Astrocyte (in vitro differentiated cells and primary cell): ENCODE measurements at places on chromosomes 6 and 20. TPM values are rescaled to one million over a fixed set of nuclear protein-coding genes. Genes with fewer than 3 reads are reported as not detected.
A peak's percentile ranks its signal among the peaks of the same experiment; 100 is the strongest.

GRCh38 chr20:36647196-36648121, 1.5 kb upstream of the SLA2 start:
- H3K36me3 ChIP-seq, result no peaks in the 10 kb centered on the region
- no peaks in the 10 kb centered on the region for H3K4me1 ChIP-seq
- H3K27me3 ChIP-seq, result no peaks in the 10 kb centered on the region
- H3K4me3 ChIP-seq, result no peak overlapping the region
- DNase-seq, result no peak

DNA sequence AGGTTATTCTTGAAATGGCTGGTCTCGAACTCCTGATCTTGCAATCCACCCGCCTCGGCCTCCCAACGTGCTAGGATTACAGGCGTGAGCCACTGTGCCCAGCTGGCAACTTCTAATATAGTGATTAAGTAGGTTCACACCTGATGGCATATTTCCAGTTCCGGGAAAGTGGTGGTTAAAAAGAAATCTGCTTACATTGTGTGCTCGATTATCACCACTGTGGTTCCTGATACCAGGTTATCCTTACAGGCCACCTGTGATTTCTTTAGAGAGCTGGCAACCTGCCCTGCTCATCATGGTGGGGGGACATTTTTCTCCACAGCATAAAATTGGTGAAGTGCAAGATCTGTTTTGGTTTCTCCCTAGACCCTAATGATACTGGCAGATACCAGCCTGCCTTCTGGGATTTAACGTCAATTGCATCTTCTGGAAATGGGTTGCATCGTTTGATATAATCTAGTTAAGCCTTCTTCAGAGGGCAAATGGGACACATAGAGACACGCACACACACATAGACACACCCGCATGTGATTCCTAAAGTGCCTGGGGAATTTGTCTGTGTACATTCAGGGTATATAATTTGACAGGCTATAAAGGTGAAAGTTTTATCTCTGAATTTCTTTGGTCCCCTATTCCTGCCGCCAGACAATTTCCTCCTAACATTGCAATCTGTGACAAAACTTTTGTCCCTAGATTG, 49.7 kb upstream of the CITED2 start:
- no peak overlapping the region for H3K4me3 ChIP-seq
- no peaks in the 10 kb centered on the region for H3K27me3 ChIP-seq
- H3K4me1 ChIP-seq, result no peaks in the 10 kb centered on the region
- H3K27ac ChIP-seq, result no peak overlapping the region
- no peak for DNase-seq
- no peaks in the 10 kb centered on the region for H3K36me3 ChIP-seq

GRCh38 chr6:45655745-45656476, 278.2 kb upstream of the SUPT3H start:
- H3K4me1 ChIP-seq, result peaks cover 45% of the 10 kb centered on the region
- peak overlapping the region; percentile 99 for H3K27ac ChIP-seq
- DNase-seq, result peak; percentile 100
- H3K4me3 ChIP-seq, result peak overlapping the region; percentile 11
- no peaks in the 10 kb centered on the region for H3K27me3 ChIP-seq
- no peaks in the 10 kb centered on the region for H3K36me3 ChIP-seq

GRCh38 chr6:31899215-31899614, 1.7 kb upstream of the EHMT2 start:
- no peaks in the 10 kb centered on the region for H3K27me3 ChIP-seq
- DNase-seq, result no peak
- H3K36me3 ChIP-seq, result peaks cover 4% of the 10 kb centered on the region
- H3K4me1 ChIP-seq, result peaks cover 20% of the 10 kb centered on the region
- no peak overlapping the region for H3K27ac ChIP-seq
- H3K4me3 ChIP-seq, result no peak overlapping the region

- DNase-seq, result no peak
- peak overlapping the region; percentile 65 for H3K4me3 ChIP-seq
- H3K36me3 ChIP-seq, result no peaks in the 10 kb centered on the region
- H3K27me3 ChIP-seq, result no peaks in the 10 kb centered on the region
Observed at GRCh38 chr20:3794701-3795420, 1.2 kb upstream of the CDC25B start.

GRCh38 chr6:26599134-26599533, 2.4 kb downstream of the ABT1 start:
- no peaks in the 10 kb centered on the region for H3K27me3 ChIP-seq
- H3K27ac ChIP-seq, result no peak overlapping the region
- H3K36me3 ChIP-seq, result peaks cover 17% of the 10 kb centered on the region
- no peak for DNase-seq
- H3K4me1 ChIP-seq, result peaks cover 17% of the 10 kb centered on the region

GRCh38 chr6:12968290-12968689, 251.7 kb downstream of the PHACTR1 start:
- H3K27me3 ChIP-seq, result no peaks in the 10 kb centered on the region
- no peak overlapping the region for H3K27ac ChIP-seq
- DNase-seq, result no peak
- H3K4me1 ChIP-seq, result no peaks in the 10 kb centered on the region

DNA sequence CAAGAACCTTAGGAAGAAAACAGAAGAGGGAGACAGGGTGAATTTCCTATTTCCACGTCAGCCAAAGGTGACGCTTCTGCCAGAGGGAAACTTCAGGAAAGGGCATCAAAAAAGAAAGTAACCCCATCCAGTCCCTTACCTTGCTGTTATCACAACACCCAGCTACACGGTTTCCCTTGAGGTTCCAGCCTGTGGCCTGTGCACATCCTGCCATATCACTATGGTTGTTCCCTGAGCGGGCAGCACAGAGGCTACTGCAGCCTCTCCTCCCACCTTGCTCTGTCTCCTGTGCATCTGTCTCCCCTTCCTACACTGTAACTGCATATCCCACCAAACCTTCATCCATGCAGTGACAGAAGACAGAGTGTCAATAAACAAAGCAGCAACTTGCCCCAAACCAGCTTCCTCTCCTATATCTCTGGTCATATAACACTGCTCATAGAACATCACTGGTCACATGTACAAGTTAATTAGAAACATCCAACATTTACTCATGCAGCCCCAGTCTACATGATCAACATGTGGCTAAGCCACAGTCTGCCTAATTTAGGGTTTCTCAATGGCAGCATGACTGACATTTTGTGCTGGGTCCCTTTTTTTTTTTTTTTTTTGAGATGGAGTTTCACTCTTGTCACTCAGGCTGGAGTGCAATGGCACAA, 54.7 kb downstream of the GFOD1 start:
- no peaks in the 10 kb centered on the region for H3K36me3 ChIP-seq
- H3K27me3 ChIP-seq, result no peaks in the 10 kb centered on the region
- H3K4me1 ChIP-seq, result peaks cover 5% of the 10 kb centered on the region
- no peak for DNase-seq

- H3K4me3 ChIP-seq, result no peak overlapping the region
- H3K27ac ChIP-seq, result no peak overlapping the region
- no peaks in the 10 kb centered on the region for H3K4me1 ChIP-seq
- H3K36me3 ChIP-seq, result no peaks in the 10 kb centered on the region
- DNase-seq, result no peak
- H3K27me3 ChIP-seq, result no peaks in the 10 kb centered on the region
Observed at GRCh38 chr20:36346256-36346655, 40.1 kb downstream of the DLGAP4 start.

GRCh38 chr6:118933855-118934460, 1.0 kb downstream of the MCM9 start:
- peak overlapping the region; percentile 96 for H3K4me3 ChIP-seq
- H3K27me3 ChIP-seq, result no peaks in the 10 kb centered on the region
- H3K4me1 ChIP-seq, result peaks cover 4% of the 10 kb centered on the region
- peaks cover 2% of the 10 kb centered on the region for H3K36me3 ChIP-seq

DNA sequence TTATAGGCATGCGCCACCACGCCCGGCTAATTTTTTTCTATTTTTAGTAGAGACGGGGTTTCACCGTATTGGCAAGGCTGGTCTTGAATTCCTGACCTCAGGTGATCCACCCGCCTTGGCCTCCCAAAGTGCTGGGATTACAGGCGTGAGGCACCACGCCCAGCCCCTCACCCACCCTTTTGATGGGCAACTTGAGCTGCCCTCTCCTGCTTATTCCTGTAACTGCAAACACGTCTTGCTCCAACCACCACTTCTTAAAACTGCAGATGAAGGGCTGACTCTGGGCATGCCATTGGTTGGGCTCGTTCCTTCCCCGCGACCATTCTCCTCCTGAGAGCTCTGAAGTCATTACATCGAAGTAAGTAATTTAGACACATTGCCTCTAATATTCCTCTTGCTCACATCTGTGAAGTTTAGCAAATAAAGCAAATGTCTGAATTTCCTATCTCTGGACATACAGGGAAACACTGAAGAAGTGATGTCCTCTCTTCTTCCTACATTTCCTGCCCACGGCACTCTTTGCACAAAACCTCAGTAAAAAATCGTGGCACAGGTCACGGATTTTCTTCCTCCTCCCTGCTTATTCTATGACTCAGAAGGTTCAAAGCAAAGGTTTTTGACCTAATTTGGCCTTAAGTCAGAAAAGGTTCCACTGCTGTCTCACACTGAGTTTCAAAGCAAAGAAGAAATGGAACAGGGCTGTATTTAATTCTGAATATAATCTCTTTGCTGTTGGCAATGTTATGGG, 117.5 kb downstream of the GMPR start:
- peaks cover 19% of the 10 kb centered on the region for H3K4me1 ChIP-seq
- no peak overlapping the region for H3K4me3 ChIP-seq
- H3K27ac ChIP-seq, result no peak overlapping the region
- no peaks in the 10 kb centered on the region for H3K27me3 ChIP-seq
- H3K36me3 ChIP-seq, result no peaks in the 10 kb centered on the region

- DNase-seq, result no peak
- H3K4me3 ChIP-seq, result no peak overlapping the region
- no peaks in the 10 kb centered on the region for H3K36me3 ChIP-seq
- no peak overlapping the region for H3K27ac ChIP-seq
- peaks cover 12% of the 10 kb centered on the region for H3K4me1 ChIP-seq
Observed at GRCh38 chr6:125194941-125195340, 41.4 kb downstream of the TPD52L1 start.

TMEM217 gene
- 7.3 and 8.2 TPM in 2 replicates for total RNA-seq

GSTA3 gene
- not detected in 2 replicates for total RNA-seq
